Mesenchymal stem cell (in vitro differentiated cells and primary cell): ENCODE measurements at places on chromosomes 11 and 22.

DNA sequence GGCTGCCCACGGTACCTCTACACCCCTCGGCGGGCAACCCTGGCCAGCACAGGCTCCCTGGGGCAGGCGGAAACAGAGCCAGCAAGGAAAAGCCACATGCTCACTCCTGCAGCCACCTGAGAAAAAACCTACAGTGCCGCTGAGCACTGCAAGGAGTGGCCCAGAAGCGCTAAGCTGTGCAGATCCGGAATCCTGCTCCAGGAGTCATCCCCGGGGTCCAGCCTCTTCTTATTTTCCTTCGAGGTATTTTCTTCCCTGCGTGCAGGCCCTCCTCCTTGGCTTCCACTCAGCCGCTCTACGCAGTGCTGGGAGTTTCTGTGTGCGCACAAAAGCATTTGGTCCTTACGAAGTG is 81.0 kb downstream of the TRMU start:
- DNase-seq, result no peak

DNA sequence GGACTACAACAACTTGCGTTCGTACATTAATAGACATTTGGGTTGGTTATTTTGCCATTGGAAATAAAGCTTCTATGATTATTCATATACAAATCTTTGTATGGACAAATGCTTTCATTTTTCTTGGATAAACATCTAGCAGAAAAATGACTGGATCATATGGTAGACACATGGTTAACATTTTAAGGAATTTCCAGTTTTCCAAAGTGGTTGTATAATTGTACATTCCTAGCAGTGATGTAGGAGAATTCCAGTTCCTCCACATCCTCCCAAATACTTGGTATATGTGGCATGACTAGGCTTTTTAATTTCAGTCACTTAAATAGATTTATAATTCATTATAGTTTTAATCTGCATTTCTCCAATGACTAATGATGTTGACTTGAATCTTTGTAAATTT is 246.2 kb upstream of the NCAM1 start:
- DNase-seq, result no peak

GRCh38 chr11:3134218-3134621 is 30.9 kb downstream of the OSBPL5 start:
- no peak for DNase-seq

GRCh38 chr11:55719608-55720160 is 53.6 kb upstream of the OR5D13 start:
- DNase-seq, result no peak

DNA sequence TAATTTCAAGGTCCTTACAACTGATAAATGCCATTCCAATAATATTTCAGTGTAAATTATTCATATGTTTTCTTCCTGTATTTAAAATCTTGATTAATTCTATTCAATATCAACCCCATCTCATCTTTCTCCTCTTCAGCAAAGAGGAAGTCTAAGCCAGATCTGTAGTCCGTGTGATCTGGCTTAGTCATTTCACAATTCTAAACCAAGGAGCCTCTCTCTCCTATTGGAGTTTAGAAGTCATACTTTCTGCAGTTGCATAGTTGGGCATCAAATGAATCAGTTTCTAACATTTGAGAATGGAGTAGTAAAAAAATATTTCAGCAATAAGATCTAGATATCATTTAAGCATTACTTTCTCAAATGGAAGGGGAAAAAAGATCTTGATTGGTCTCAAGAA is 354.9 kb downstream of the JRKL start:
- DNase-seq, result peak; percentile 3

- no peak for DNase-seq
Observed at GRCh38 chr11:66749091-66749490, 20.1 kb upstream of the SPTBN2 start.

GRCh38 chr11:97703851-97704250 is 1314.0 kb downstream of the JRKL start:
- DNase-seq, result no peak

DNA sequence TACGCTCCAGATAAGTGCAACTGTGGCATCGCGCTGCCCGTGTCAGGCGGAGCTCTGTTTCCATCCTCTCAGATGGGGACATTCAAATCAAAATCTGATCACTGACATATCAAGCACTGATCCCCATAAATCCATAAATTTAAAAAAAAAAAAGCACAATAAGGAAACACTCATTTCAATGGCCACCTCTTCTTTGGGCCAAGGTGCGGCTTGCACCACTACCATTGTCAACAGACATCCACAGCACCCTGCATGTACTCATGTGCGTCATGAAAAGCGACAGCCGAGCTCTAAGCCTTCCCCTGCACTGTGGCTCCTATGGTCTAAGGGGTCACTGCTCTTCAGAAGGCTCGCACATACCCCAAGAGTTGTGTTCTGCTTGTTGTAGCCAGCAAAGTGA is 26.7 kb upstream of the SERPIND1 start:
- DNase-seq, result no peak

DNA sequence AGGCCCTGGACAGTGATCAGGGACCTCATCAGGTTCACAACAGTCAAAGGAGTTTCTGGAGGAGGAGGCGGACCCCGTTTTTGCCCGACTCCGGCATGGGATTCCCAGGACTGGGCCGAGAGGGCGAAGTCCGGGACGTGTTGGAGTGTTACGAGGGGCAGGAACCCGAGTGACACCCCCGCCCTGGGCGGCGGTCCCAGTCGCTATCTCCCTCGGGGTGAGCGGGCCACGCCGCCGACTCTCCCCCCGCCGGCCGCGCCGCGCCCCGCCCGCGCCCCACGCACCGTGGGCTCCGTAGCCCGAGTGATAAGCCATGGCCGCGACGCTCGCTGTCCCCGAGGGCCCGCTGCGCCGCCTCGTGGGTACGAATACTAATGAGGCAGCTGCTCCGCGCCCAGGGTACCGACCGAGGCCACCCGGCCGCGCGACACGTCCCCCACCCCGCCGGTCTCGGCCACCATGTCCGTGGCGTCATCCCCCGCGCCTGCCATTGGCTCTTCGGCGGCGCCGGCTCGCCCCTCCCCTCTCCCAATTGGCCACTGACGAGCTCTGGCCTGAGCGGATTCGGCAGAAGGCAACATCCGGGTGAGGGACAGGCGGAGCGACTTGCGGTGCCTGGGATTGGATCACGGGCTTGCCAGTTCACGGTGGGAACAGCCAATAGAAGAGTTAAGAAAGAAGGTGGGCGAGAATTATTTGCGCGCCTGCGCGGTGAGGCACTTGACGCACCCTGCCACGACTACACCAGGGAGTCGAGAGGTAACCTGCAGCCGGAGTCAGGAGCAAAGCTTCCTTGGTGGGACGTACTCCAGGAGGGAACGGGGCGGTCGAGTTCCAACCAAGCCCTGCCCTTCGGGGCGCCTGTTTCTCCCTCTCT is at the start of gene YIF1A:
TSS of gene YIF1A (minus strand) at position 473 of the 877 bp plus-strand sequence. CDS start at position 315, 158 bp downstream.
- DNase-seq, result peak; percentile 100

GRCh38 chr11:68398995-68399851 is 61.3 kb upstream of the PPP6R3 start:
- DNase-seq, result no peak
